ENCODE measurements at places on chromosomes 5 and 9.

DNA sequence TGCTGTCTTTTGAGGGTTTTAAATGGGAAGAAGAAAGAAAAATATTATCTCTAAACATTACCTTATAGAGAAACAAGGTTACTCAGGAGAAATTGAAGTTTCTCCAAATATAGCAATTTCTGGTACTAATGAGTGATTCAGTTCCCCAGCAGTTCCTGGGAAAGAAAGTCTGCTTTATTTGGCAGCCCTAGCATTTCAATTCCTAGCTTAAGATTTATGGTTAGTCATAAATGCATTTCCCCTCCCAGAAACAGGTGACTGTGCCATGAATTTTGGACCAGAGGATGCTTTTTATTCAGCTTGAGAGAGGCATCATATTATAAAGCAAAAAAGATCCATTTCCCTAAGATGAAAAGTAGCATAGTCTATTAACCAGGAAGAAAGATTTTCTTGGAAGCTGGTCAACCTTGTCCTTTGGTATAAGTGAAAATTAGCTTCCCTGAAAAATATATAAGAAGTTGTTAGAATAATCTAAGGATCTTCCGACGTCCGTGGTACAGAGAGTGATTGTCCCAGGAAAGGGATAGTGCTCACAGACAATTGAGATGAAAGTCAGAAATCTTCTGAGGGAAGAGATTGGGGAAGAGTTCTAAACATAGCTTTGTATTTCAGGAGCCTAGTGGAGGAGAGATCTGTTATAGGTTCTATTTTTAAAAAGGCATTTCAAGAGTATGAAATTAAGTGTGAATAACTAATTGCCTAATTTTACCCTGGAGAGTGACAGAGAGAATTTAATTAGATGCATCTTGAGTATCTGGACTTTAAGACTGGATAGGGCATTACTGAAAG lies 164.9 kb downstream of the ESM1 start:
- H3K36me3 ChIP-seq = no peaks in the 10 kb centered on the region
- no peak for DNase-seq
- no peak overlapping the region for H3K4me3 ChIP-seq
- H3K4me1 ChIP-seq = no peaks in the 10 kb centered on the region
- no peaks in the 10 kb centered on the region for H3K27me3 ChIP-seq

DNA sequence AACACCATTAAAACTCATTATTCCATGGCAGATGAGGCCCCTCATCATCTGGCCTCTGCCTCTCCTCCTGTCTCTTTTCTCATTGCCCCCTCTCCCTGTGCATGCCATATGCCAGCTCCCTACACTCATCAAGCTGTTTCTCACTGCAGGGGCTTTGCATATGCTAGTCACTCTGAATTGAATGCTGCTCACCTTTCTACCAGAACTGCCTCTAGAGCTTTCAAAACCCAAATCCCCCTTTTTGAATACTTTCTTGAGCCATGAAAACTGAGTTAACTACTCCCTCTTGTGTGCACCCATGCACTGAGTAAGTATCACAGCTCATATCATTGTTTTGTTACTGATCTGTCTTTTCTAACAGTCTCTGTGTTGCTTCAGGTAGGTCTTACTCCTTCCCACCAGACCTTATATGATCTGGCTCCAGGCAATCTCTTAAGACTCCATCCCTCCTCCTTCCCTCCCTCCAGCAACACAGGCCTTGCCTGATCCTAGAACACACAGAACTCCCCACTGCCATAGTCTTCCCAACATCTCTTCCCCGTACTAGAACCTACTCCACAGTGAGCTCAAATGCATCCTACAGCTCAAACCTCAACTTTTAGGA lies 60.5 kb downstream of the ASTN2 start:
- H3K4me1 ChIP-seq = no peaks in the 10 kb centered on the region
- H3K4me3 ChIP-seq = no peak overlapping the region
- no peaks in the 10 kb centered on the region for H3K36me3 ChIP-seq
- no peak overlapping the region for H3K27ac ChIP-seq

- H3K27ac ChIP-seq = no peak overlapping the region
- DNase-seq = no peak
- no peak overlapping the region for H3K4me3 ChIP-seq
These were observed 292.9 kb upstream of the PUM3 start for GRCh38 chr9:3136686-3137346.

DNA sequence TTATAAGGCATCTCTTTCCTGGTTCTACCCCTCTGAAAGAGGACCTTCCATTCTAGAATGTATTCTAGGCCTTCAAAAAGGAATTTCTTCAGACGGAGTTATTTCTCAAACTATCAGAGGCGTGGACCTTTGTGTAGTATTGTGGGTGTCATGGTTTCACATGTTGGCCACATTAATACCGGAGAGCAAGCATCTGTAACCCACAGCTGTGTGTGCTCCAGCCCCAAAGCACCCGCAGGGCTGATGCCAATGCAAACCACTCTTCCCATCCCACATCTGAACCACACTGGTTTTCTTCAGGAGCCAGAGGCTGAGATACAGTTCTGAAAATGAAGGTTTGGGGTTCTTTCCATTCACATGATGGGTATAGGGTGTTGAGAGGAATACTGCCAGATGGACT lies 127.1 kb downstream of the BNC2 start:
- no peak overlapping the region for H3K4me3 ChIP-seq
- H3K36me3 ChIP-seq = no peaks in the 10 kb centered on the region
- no peaks in the 10 kb centered on the region for H3K4me1 ChIP-seq

Data from HCT116 (cell line).